ENCODE measurements at places on chromosomes 6 and 20.

DNA sequence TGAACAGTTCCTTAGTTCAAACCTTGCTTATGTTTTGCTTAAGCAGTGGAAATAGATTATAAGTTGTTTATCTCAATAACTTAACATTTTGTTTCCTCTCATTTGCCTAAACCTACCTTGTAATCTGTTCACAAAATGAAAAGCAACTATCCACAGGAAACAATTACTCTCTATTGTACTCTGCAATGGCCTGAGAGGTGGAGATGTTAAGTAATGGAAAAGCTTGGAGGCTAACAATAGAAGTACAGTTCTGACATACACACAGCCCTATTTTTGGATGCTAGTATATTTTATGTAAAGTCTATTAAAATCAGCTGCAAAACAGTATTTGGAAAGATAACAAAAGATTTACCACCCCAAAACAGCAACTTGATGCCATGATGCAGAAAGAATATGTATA, 82.1 kb downstream of the TINAG start:
- no peak for DNase-seq

GRCh38 chr20:1467355-1468116, 887 bp upstream of the NSFL1C start:
- DNase-seq = no peak

DNA sequence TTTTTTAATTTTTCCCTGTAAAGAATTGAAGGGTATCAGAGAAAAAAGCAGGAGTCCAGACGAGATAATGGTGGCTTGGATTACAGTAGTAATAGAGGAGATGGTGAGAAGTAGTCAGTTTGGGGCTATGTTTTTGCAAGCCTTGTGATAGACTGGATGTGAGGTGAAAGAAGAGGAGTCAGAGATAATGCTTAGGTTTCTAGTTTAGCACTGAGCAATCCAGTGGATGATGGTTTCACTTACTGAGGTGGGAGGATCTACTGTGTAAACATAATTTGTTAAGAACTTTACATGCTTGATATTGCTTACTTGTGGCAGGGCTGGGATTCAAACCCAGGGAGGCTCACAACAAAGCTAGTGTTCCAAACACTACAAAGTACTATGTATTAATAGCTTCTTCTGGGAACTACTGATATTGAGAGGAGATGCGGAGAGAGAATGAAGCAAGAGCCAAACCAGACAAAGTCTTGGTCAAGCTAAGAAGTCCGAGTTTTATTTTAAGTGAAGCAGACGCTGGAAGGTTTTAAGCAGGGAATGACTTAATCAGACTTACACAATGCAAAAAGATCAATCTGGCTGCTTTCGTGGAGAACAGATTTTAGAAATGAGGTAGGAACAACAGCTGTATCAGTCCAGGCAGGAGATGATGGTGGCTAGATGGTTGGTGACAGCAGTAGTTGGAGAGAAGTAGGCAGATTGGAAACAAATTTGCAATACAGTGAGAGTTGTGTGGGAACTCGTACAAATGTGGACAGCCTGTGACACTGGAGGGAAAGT, 58.0 kb downstream of the ZFAND3 start:
- no peak for DNase-seq

DNA sequence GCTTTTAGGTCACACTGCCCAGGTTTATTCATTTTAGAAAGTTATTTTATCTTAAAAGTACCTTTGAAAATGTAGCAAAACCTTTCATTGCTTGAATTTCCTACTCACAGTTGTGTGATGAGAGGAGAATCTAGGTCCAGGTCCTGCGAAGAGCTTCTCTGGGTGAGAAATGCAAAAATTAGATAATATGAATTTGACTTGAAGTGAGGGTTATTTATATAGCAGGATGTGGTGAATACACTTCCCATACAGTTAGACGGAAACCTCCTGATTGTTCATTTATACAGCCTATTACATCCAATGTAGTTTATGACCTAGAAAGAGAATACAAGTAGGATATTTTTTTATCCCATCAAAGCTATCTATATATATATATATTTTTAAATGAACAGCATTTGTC, 30.5 kb downstream of the CDKAL1 start:
- DNase-seq = no peak

DNA sequence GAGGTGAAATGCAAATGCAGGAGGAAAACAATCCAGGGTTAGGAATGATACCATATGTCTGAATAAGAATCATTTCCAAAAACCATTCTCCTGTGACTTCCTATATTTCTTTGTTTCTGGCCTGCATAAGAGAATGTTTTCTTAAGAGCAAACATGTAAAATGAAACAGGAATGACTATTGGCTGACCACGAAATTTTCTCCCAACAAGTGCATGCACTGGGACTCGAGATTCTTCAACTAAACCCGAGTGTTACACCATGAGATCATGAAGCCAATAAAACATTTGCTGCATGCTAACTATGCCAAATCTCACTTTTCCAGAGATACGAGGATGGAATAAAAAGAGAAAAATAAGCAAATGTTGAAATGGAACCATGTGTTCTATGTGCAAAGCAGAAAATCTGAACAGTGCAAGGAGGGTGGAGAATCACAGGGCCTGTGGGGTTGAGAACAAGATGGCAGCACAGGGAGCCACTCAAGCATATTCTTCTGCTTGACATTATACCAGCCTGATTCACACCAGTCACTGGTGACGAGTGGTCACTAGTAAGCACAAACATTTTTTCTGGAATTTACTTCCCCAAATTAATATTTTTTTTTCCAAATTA, 212.2 kb upstream of the FOXA2 start:
- DNase-seq = no peak

DNA sequence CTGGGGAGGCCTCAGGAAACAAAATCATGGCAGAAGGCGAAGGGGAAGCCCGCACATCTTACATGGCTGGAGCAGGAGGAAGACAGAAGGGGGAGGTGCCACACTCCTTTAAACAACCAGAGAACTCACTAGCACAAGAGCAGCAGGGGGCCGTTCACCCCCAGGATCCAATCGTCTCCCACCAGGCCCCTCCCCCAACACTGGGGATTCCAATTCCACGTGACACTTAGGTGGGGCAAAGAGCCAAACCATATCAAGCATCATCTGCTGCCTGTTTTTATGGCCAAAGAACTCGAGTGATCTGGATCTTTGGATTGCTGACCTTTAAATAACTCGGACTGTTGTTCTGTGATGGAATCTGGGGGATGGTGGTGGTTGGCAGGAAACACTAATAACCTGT, 28.0 kb downstream of the PNLDC1 start:
- DNase-seq = no peak

DNA sequence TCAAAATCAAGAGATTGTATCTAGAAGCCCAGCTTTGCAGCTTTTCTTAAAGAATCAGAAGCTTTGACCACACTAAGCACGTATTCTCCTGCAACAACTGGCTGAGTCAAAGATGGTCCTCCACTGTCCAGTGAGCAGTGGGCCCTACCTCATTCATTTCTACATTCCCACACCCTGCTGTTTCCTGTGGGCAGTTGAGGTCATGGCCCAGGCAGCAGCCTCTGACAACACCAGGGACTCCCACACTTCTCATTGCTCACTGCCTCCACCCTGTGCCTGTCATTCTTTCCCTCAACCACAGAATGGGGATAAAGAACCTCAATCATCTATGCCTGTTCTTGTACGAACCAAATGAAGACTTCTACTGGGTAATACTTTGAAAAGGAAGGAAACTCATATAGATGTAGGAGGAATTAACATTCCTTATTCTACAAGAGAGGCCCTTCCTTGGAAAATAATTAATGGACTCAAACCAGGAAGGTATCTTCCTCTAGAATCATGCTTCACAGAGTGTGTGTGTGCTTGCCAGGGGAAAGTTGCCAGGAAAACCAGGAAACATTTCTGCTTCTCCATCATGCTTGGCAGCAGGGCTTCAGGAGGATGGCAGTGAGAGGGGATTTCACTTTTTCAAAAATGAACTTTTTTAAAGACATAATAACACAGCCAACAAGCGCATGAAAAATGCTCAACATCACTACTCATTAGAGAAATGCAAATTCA, 191.7 kb upstream of the RIN2 start:
- DNase-seq = no peak

GRCh38 chr6:802701-803100, 109.8 kb upstream of the EXOC2 start:
- no peak for DNase-seq

DNA sequence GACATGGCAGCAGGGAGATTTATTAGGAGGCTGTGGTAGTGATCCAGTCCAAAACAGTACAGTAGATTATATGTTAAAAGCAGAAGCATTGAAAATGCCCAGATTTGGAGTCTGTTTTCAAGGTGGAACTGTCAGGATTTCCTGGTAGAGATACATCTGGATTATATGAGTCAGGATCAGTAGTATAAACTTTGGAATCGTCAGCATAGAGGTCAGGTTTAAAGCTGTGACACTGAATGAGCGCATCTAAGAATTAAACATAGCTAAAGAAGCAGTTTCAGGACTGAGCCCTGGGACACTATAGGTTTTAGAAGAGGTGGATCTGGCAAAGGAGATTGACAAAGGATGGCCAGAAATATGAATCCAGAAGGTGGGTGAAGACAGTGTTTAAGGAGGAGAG, 60.4 kb downstream of the RNF144B start:
- no peak for DNase-seq

- DNase-seq = no peak
These were observed 98.3 kb downstream of the TIAM2 start for GRCh38 chr6:155093430-155093829.

GRCh38 chr6:157099912-157100593, 223.3 kb downstream of the TMEM242 start:
- DNase-seq = peak; percentile 35

DNA sequence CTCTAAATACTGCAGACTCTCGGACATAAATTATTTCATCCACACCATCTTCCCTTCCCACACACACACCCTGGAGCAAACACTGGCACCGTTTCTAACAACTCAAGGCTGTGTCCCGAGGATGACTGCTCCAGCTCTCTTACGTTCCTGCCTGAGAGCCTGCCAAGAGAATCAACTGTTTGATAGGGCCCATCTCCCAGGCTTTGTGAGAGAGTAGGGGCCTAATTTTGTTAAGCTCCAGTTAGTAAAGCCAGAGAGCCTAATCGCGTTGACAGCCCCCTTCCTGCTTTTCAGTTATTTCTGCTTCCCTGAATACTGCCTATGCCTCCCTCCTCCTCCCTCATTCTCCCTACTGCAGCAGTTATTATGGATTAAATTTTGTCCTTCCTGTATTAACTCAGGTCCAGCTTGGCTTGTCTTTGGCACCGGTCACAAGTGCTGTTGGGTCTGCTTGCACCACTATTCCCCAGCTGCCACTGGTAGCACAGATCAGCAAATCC, 118.1 kb upstream of the TMEM181 start:
- no peak for DNase-seq

DNA sequence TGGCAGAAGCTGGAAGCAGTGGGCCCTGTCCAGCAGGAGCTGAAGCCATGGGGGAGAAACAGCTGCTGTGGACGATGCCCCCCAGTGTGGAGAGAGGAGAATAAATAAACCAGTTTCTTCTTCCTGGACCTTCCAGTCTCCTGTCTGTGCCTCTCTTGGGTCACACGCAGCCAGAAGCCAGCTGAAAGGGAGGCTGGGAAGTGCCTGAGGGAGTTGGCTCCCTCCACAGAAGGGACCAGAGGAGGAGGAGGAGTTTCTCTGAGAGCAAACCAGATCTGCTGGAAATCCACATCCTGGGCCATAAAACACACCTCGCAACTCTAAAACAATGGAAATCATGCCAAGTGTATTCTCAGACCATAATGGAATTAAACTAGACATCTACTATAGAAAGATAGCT, 577.0 kb downstream of the CDH26 start:
- DNase-seq = no peak

DNA sequence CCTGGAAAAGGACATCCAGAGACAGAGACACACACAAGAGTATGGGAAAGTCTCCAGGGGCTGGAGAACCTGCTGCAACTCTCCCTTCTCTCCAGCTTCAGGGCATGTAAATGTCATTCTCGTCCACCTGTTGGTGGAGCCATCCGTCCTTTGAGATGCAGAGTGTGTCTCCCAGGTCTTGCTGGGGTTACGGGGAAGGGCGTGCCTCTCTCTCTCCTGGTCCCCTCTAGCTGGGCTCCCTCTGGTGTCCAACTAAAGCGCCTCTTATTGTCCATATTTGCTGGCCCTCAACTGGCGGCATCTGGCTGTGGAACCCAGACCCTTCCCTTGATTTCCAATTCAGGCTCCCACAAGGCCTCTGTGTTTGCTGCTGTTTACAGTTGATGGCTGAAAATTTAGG, 244.1 kb downstream of the BMP7 start:
- DNase-seq = no peak

GRCh38 chr20:38703526-38703925, 20.8 kb upstream of the SLC32A1 start:
- DNase-seq = no peak

DNA sequence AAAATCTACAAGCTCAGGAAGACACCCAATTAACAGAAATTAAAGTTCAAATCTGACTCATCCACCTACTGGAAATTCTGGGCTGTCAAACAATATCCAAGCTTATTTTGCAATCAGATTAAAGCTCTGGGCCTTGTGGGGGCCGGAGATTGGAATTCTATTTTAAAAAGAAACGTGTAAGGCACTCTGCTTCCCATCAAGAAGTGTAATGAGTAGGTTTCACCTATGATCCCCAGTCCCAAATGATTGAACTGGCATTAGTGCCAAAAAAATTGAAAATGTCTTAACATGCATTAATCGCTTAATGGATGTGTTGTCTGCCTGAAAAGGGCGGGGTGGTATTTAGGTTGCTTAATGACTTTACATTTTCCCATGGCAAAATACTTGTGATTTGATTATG, 542.4 kb upstream of the BTBD3 start:
- no peak for DNase-seq

GRCh38 chr20:278607-279571, 11.7 kb downstream of the C20orf96 start:
- DNase-seq = no peak

DNA sequence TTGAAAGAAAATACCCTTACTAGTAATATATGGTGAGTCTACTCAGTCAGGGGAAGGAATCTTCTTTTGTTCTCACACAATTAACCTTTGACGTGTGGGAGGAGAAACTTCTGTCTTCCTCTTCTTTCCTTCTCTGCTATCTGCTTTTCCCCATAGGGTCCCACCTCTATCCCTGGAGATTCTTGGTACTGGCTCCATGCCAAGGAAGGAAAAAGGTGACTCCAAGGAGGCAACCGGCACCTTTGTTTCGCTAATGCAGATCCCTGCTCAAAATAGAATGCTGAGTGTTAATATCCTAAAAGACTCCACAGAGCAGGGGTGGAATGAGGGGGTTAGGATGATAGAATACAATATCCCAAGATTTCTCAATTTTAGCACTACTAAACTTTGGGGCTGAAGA, 116.7 kb downstream of the CD164 start:
- DNase-seq = no peak

DNA sequence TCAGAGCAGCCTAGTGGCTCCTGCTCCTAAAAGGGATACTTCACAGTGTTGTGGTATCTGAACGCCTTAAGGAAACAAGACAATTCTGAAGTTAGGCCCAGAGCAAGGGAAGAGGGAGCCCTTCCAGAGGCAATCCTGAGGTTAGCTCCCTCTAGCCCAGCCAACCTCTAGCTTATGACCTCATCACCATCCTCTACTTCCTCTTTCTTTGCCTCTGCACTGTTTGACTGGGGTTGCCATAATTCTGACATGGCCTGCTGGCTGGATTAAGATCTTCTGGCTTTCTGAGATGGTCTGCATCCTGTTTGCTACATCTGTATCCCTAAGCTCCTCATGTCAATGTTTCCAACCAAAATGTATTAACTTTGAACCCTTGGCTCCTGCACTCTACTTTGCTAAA, 23.3 kb upstream of the BMP2 start:
- no peak for DNase-seq

GRCh38 chr20:46055269-46055668, 26.3 kb downstream of the SLC12A5 start:
- no peak for DNase-seq

Data from pulmonary artery endothelial cell (primary cell).